ENCODE measurements at places on chromosomes 11 and 22.

DNA sequence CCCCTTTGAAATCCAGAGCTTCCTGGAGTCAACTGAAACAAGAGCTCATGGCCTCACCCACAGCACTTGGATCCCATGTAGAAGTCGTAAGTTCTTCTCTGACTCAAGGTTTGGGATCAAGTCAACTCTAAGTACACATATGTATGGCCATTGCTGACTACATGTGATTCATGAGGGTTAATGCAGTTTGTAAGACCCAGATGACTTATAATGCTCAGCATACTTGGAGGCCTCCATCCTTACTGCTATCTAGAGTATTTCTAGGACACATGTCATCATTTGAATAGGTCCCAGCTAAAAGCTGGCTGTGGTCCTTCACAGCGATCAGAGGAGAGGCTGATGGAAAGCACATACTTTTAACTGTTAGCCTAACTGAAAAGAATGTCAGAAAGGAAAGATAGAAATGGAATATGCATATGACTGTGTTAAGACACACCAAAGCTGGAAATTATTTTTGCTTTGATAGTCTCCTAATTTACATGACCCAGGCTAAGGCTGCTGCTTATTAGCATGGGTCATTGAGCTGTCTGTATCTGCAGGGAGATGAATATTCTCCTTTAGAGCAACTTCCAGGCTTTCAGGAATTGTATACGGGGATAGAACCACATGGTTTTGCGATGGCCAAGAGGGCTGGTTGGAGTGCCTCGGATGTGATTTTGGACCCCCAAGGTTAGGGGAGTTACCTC is 76.3 kb downstream of the NTM start:
- no peak for DNase-seq

GRCh38 chr11:13421561-13421960 is 41.5 kb downstream of the BTBD10 start:
- DNase-seq = no peak

DNA sequence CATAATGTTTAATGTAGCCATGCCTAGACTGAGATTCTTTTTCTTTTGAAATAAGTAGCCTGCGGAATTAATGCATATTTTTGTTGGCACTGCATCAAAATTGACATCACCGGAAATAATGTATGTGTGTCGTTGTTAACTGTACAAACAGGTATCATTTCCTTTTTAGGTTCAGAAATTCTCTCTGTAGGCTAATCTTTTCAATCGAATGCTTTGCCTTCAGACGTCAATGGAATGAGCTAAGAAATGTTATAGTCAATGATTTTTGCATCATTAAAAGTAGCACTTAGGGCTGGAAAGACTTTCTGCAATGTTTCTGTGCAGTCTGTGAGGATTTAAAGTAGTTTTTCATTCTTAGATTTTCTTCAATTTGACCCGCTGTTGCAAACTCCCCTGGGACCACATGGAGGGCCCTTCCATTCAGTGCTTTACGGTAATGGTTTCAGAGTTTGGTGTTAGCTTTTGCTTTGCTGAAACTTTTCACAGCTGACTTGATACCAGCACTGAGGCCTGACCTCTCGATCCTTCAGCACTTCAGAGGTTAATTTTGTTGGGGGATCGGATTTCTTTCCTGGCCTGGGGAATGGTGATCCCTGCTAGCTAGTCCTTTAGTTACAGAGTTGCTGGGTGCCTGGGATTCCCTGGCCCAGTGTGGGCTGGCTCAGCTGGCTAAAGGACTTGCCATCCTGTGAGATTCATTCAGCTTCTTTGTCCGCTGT is 137.8 kb downstream of the DBX1 start:
- DNase-seq = no peak

- peak; percentile 64 for DNase-seq
These were observed 1.8 kb downstream of the ADSL start for GRCh38 chr22:40348025-40348658.

DNA sequence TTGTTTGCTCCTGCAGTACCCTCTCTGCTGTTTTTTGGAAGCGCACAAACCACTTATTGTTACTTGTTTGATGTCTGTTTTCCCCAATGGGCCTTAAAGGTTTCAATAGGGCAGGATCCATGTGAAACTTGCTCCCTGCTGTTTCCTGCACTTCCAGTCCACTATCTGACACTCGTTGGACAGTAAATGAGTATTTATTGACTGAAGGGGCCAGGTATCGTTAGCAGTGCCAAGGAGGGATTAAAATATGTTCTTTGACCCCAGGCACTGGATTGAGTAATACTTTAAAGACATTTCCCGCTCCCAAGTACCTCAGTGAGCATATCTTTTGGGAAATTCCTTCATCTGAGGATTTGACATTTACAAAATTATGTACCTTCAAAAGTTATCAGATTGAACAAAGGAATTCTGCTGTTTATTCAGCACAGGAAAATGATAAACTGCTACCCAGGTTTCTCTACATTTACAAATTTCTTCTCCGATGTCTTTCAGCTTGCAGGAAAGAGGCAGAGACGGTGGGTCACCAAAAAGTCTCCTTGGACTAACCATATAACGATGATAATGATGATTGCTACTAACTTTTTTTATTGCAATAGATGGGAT is 23.3 kb upstream of the OR9Q2 start:
- no peak for DNase-seq

GRCh38 chr11:69101115-69101791 is 52.5 kb downstream of the TPCN2 start:
- peak; percentile 74 for DNase-seq

DNA sequence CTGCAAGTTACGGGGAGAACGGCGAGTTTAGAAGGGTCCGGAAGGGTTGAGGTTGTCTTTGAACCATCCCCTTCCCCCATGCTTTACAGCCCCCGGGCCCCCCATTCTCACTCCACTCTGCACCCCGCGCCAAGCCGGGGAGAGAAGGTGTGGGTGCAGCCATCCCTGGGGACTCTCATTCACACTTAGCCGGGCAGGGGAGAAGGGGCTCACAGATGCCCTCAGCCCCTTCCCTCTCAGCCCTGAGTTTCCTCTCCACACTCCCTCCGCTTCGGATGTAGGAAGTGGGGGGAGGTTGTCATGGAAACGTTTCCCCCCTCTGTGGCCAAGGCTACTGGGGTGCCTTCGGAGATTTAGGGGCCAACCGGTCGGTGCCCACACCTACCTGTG is 334 bp downstream of the CADM1 start:
- DNase-seq = no peak

DNA sequence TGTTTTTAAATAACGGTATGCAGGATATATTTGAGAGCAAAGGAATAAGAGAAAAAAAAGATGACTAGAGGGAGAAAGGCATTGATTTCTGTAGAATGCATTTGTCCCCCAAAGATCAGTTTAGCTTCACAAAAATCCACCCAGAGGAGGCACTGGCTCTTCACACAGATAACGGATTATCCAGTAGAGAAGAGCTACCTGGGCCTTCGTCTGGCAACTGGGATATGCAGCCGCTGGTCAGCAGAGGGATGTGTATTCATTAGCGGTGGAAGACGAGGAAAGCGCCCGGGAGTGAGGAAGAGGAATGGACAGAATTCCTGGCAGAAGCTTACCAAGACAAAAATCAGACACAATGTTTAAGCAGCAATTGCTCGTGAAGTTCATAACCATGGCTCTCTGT is 5.6 kb upstream of the WT1 start:
- DNase-seq = no peak

DNA sequence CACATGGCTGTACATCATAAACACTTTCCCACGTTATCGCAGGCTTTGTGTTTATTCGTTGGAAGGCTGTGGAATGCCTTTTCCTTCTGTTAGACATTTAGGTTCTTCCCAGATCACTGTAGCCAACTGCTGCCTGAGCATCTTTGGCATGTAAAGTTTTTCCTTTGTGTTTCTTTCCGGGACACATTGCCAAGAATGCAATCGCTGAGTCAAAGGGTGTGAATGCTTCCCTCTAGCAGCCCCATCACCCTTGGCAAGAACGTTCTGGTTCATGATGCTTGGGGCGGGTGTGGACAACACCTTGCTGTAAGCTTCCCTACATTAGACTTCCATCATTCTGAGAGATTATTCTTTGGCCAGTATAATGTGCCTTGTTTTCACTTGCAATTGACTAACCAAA is 136.2 kb downstream of the OSBP2 start:
- no peak for DNase-seq

DNA sequence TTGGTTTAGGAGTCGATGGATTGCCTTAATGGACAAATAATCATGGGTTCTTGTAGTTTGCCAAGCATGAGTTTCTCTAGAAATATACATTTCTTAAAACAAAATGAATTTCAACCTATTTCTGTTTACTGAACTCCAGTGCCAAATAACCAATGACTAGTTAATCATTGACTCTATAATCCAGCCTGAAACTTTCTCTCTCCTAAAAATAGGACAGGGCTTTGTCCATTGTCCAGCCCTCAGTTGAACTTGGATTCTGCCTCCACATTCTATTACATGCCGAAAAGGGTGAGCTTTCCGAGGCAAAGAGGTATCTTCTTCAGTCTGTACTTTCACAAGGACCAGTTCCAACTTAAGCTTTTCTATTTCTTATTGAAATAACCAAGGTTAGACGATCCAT is 23.2 kb upstream of the CAT start:
- DNase-seq = no peak

- peak; percentile 71 for DNase-seq
These were observed 89.6 kb downstream of the SERGEF start for GRCh38 chr11:17923217-17923616.

DNA sequence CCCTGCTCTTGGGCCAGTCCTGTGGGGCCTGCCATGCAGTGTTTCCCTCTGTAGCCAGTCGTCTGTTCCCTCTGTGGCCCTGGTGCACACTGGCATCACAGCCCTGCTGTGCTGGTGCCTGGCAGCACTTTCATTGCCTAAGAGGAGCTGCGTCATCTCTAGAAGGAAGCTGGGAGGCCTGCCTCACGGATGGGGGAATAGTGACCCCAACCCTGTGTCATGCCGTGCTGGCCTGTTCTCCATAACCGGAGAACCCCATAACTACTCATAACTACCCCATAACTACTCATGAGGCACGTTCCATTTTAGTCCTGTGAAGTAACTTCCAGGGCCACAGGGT is 14.0 kb downstream of the RAB36 start:
- DNase-seq = no peak

- DNase-seq = no peak
These were observed 25.5 kb downstream of the DKK3 start for GRCh38 chr11:11982975-11983374.

GRCh38 chr22:47061226-47061625 is 298.8 kb downstream of the TBC1D22A start:
- no peak for DNase-seq

DNA sequence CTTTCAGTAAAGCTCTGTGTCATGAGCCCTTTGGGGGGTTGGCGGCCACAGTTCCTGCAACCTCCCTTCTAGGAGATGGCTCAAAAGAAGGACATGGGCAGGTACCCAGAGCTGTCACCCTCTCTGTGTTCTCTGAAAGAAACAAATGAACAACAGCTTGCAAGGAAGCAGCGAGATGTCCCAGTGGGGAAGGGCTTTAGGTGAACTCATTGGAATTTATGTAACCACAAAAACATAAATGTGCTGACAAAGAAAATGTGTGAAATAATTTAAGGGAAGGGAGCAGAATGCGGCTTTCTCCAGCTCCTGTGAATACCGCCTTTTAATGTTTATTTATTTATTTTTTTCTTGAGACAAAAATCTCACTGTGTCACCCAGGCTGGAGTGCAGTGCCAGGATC is 3.3 kb downstream of the PARVG start:
- no peak for DNase-seq

- no peak for DNase-seq
These were observed 627.8 kb downstream of the TBC1D22A start for GRCh38 chr22:47390026-47390970.

DNA sequence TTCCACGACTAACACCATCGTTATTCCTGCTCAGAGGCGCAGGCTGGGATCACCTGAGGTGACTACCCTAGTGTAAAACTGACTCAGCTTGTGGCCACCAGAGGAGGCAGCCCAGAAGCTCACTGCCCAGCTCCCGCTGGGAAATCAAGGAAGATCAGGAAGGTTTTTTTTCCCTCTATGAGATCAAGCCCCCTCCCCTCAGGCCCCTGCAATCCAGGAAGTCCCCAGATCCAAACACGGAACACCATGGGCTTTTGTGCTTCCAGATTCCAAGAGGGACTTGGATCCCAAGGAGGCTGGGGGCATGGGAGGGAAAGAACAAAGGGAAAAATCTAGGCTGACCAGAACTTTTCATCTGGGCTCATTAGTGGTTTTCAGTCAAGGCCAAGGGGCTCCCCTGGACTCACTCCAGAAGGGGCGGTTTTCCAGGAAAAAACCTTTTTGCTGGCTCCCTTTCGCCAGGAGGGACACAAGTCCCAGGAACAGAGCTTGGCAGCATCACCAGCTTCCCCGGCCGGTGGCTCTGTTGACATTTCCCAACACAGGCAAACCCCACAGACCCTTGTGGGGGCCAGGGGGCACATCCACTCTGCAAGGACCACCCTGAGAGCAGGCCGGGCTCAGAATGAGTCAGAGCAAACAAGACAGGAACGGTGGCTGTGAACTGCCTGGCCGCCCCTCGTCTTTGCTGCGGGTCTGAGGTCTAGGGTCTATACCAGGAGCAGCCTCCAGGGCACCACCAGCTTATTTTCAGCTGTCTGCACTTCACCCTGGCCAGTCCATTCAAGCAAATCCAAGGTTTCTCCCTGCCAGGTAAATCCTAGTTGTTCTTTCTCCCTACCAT is 36.8 kb downstream of the MYH9 start:
- DNase-seq = no peak

- DNase-seq = no peak
These were observed 88.1 kb downstream of the PACS1 start for GRCh38 chr11:66158156-66158555.

GRCh38 chr11:1043563-1044096 is 7.1 kb upstream of the MUC6 start:
- DNase-seq = no peak

DNA sequence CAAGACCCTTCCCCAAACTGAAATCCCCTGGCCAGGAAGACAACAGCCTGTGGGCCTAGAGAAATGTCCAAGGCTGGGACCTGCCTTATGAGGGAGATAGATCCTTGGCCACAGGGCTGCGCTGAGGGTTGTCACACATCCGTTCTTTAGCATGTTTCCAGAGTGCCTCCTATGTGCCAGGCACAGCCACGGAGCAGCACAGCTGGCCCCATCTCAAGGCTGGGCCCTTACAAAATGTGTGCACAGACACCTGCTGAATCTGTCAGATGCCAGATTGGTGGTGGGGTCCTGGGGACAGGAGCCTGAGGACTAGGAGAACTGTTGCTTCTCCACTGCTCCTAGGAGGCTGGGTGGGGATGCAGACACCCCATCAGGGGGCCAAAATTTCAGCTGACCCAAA is 11.2 kb downstream of the GRIK4 start:
- DNase-seq = no peak

Data from G401 (cell line).